Fibroblast of lung (primary cell): ENCODE measurements at places on chromosomes 2 and 18. TPM values are rescaled to one million over a fixed set of nuclear protein-coding genes. Genes with fewer than 3 reads are reported as not detected.

DNA sequence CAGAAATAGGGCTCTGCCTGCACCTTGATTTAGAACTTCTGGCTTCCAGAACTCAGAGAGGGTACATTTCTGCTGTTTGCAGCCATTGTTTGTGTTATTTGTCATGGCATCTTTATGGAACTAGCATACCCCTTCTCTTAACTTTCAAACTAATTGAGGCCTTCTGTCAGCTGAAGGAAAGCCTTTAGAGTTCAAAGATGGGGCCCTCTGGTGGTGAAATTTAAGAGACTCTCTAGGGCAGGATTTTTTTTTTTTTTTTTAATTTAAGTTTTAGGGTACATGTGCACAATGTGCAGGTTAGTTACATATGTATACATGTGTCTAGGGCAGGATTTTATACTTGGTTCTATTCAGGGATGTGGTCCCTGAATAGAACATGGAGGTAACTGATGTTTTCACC is 260.6 kb upstream of the LINC00305 start:
- no peak for DNase-seq
- no peaks in the 10 kb centered on the region for H3K27me3 ChIP-seq
- no peak overlapping the region for H3K27ac ChIP-seq
- H3K4me1 ChIP-seq: no peaks in the 10 kb centered on the region
- no peaks in the 10 kb centered on the region for H3K36me3 ChIP-seq

- peak overlapping the region; percentile 66 for H3K27ac ChIP-seq
- no peaks in the 10 kb centered on the region for H3K36me3 ChIP-seq
- DNase-seq: no peak
- H3K4me3 ChIP-seq: peak overlapping the region; percentile 58
- peaks cover 18% of the 10 kb centered on the region for H3K4me1 ChIP-seq
- no peaks in the 10 kb centered on the region for H3K27me3 ChIP-seq
These were observed 91.2 kb downstream of the HDAC4 start for GRCh38 chr2:239309398-239310245.

DNA sequence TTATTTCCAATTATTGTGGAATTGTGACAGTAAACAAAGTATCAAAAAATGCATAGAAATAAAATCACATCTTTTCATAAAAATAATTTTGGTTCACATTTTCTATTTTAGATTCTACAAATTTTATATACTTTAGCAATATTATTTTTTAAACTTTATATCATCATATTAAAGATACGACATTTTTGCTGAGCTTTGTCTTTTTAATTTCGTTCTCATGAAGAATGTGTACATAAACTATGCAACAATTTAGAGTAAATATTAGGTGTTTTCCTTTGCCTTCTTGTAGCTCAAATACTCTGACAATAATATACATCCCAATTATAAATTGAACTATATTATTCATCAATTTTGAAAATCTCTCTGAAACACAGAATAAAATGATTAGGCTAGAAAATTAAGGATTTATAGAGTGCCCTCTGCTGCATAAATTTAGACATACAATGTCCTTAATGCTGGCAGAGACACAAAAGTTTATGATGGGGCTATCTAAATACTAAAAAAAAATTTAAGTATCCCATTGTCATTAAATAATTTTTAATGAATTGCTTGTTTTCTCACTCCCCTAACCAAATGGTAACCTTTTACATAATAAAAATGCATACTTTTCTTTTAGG is 45.7 kb downstream of the CCDC102B start:
- DNase-seq: peak; percentile 47
- no peaks in the 10 kb centered on the region for H3K36me3 ChIP-seq
- no peaks in the 10 kb centered on the region for H3K4me1 ChIP-seq

DNA sequence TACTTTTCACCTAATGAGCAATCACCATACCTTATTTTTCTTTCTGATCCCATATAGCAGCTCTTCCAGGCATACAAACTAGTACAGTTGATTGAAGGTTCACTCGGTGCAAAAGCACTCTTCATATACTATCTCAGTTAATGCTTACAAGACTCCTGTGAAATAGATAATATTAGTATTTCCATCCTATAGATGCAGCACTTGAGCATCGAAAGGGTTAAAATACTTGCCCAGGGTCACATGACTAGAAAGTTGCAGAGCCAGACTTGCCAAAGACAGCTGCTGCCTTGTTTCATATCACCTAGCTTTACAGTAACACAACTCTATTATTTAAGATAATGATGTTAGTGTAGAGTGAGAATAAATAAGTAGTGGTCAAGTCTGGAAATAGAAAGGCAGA is 466.0 kb upstream of the TNP1 start:
- no peaks in the 10 kb centered on the region for H3K4me1 ChIP-seq
- H3K27me3 ChIP-seq: no peaks in the 10 kb centered on the region
- H3K4me3 ChIP-seq: no peak overlapping the region

REG1B gene
- not detected in 2 replicates for total RNA-seq

GRCh38 chr18:34729740-34730355 is 19.8 kb downstream of the DTNA start:
- H3K27ac ChIP-seq: no peak overlapping the region
- H3K4me1 ChIP-seq: peaks cover 4% of the 10 kb centered on the region
- H3K36me3 ChIP-seq: no peaks in the 10 kb centered on the region

DNA sequence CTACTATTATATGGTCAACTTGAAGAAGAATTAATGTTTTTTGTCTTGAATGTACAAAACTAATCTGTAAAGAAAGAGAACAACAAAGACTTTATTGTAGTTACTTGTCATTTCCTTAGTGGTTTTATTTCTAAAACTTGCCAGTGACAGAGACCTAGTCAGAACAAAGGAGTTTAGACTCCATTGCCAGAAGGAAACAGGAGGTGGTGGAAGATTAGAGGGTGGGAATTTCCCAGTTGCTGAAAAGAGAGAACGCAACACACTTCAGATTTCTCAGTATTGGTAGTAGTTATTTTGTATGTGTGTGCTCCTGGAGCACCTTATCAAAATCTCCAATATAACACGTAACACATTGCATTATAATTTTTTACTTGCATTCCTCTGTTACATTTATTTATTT is 81.4 kb downstream of the CDCA7 start:
- H3K4me1 ChIP-seq: no peaks in the 10 kb centered on the region
- no peak overlapping the region for H3K4me3 ChIP-seq

PSMA8 gene
- not detected in 2 replicates for total RNA-seq

CDCA7 gene
- 1.3 and 1.5 TPM in 2 replicates for total RNA-seq

DNA sequence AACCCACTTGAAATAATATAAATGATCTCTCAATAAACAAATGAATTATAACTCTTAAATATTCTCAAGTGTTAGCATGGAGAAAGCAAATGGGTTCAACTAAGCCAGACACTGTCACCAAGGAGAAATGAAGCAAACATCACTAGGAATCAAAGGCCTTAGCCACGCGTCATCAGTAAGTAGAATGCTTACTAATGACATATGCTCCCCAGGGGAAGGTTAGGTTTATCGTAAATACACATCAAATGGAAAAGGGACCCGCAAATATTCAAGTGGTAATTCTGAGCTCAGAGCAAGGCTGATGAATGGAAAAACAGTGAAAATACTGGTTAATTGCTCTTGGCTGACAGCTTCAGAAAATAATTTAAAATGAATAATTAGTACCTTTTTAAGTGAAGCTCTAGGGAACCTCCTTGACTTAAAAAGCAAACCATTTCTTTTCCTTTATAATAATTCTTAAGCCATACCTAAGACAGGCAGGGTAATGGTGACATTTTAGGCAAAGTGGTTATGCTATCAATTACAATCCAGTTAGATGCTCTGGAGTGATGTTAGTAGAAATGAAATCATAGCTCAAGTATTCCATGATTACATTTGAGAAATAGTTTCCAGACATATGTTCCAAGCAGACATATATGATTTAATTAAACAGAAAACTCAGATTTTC is 101.5 kb downstream of the ALPK2 start:
- no peak overlapping the region for H3K27ac ChIP-seq
- H3K4me3 ChIP-seq: no peak overlapping the region
- H3K27me3 ChIP-seq: no peaks in the 10 kb centered on the region

DNA sequence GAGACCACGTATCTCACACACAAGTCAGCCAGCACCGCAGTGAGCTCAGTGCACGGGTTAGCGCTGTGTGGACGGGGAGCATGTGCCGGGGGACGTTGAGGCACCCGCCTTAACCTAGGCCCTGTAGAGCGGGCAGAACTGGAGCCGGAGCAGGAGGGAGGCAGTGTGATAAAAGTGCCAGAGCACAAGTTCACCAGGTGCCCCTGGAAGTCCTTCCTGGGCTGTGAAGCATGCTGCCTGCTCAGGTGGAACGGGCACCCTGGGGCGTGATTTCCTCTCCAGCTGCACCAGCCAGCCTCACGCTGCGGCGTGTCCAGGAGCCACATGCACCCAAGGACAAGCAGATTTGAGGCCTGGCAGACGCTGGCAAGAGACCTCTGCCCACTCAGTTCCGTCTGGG is 50.3 kb downstream of the ITGB1BP1 start:
- H3K4me3 ChIP-seq: no peak overlapping the region
- H3K4me1 ChIP-seq: peaks cover 12% of the 10 kb centered on the region
- H3K27me3 ChIP-seq: no peaks in the 10 kb centered on the region

PPP1CB gene
- 164 and 172 TPM in 2 replicates for total RNA-seq

DNA sequence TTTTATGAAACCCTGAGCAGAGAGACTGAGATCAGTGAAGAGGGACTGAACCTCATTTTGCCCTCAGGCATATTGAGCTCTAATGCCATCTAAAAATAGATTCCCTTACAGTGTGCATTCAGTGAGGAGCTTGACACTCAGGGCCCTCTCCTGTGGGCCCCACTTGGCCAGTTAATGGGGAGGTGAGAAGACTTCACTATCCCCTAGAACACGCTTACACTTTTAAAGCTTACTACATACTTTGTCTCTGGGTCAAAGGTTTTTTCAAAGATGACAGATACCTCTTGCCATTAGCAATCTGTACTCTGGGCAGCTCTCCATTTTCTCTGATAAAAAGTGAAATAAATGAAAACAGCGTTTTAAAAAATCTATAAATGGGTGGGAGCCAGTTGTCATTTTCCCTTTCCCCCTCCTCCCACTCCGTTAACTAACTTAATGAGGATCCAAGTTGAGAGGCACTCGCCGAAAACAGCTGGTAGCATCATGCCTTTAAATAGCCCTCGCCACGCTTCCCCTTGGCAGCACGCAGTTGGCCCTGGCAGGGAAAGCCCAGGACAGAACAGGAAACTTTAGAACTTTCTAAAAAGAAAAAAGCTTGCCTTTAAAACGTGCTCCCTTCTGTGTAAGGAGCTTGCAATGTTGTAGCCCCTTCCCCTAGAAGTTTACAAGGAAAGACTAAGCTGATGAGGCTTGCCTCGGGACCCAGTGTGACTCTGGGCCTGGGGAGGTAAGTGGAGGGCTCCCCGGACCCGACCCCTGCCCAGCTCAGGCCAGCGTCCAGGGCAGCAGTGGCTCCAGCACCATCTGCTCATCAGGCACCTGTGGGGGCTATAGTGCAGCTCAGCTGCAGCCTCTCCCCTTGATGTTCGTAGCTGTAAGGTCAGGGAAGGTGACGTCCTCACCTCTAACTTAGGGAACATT is 58.8 kb upstream of the FOSL2 start:
- peaks cover 6% of the 10 kb centered on the region for H3K4me1 ChIP-seq
- no peak for DNase-seq
- H3K27ac ChIP-seq: no peak overlapping the region
- H3K36me3 ChIP-seq: no peaks in the 10 kb centered on the region
- no peaks in the 10 kb centered on the region for H3K27me3 ChIP-seq

ANKRD23 gene
- total RNA-seq: 1.0 and 1.3 TPM in 2 replicates

BMP10 gene
- total RNA-seq: not detected in 2 replicates
